Stimulated activated naive CD4-positive, alpha-beta T cell treated with Interleukin-2 at 50 U/mL for 16 hours (primary cell): ENCODE measurements at places on chromosomes 11 and 22.

- no peak for DNase-seq
These were observed 9.0 kb downstream of the FAM76B start for GRCh38 chr11:95780544-95780943.

- no peak for DNase-seq
These were observed 348.7 kb downstream of the ETS1 start for GRCh38 chr11:128238521-128239265.

DNA sequence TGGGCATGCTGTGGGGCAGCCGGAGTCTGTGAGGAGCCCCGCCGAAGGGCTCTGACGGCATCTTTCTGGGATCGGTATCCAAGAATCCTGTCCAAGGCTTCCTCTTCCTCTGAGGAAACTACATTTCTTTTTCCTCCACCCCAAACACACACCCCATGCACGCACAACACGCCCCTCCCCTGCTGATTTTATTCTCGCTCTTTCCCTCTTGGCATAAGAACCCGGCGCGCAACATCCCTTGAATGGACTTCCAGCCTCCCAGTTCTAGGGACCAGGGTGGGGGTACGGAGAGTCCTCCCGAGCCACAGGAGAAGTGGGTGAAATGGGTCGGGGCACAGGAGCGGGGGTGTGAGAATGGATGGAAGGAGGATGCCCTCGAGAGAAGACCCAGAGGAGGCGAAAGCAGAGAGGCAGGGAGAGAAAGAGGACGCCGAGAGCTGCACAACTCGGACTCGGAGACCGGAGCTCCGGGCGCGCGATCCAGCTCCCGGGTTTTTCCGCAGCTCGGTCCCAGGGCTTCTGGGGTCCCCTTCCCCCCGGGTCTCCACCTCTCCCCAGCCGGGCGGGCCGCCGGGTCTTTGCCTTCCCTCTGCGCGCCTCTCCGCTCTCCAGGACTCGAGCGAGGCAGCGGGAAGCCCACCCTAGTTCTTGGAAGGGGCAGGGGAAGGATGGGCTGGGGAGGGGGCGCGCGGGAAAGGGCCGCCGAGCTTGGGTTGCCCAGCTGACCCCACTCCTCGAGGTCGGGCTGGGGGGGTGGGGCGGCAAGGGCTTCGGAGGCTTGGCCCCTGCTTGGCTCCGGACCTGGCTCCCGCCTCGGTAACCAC lies 1.5 kb upstream of the LARGE1 start:
- no peak for DNase-seq

GRCh38 chr22:37349043-37349814 lies 66.9 kb downstream of the CYTH4 start:
- DNase-seq, result no peak

DNA sequence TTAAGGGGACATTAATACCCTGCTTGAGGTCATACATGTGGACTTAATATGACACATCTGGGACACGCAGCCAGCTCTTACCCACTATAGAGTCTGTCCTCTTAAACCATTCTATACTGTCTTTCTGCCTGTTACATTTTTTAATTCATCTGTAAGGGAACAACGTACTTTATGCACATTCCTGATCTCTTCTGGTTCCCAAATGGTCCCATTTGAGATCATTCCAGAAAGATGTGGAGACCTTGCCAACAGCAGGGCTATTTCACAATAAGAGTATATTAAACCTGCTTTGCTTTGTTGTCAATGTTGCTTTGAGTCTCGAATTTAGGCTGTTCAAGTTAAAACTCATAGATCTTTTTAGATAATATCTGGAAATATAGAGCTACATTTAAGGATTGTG lies 332.2 kb upstream of the RAG2 start:
- no peak for DNase-seq

DNA sequence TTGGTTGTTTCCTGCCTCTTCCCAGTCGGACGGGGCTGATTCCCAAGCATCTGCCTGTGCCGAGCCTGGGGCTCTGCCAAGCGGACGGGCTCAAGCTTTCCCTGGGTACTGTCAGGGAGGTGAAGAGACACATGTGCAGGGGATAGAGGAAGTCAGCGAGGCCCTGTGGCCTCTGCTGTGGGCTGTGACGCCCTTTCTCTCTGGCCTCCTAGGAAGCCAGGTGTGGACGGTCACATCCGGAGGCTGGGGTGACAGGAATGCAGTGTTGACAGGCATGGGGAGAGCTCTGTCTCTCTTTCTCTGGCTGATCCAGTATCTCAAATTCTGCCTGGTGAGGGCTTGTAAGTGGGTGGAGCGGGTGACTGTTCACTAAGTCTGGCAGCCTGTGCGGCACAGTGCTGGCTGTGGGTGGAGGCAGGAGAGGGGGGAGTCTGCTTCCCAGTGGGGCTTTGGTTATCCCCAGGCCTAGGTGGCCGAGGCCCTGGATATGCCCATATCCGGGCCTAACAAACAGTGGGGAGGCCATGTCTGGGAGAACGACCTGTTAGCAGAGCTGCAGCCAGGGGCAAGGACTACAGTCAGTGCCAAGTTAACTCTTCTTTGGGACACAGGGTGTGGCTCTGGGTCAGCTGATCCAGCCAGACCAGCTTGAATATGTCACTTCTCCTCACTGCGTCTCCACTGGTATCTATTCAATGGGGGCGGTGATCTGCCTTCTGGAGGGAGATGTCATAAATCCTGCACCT lies 1.9 kb downstream of the KCTD17 start:
- no peak for DNase-seq

- DNase-seq, result no peak
These were observed 599 bp downstream of the TIMM10B start for GRCh38 chr11:6481924-6482275.
